ENCODE measurements at places on chromosomes 4 and X.

- DNase-seq: no peak
Observed at GRCh38 chrX:153816831-153817690, 13.3 kb downstream of the PDZD4 start.

GRCh38 chr4:55931043-55931442 is 17.7 kb upstream of the CEP135 start:
- no peak for DNase-seq

DNA sequence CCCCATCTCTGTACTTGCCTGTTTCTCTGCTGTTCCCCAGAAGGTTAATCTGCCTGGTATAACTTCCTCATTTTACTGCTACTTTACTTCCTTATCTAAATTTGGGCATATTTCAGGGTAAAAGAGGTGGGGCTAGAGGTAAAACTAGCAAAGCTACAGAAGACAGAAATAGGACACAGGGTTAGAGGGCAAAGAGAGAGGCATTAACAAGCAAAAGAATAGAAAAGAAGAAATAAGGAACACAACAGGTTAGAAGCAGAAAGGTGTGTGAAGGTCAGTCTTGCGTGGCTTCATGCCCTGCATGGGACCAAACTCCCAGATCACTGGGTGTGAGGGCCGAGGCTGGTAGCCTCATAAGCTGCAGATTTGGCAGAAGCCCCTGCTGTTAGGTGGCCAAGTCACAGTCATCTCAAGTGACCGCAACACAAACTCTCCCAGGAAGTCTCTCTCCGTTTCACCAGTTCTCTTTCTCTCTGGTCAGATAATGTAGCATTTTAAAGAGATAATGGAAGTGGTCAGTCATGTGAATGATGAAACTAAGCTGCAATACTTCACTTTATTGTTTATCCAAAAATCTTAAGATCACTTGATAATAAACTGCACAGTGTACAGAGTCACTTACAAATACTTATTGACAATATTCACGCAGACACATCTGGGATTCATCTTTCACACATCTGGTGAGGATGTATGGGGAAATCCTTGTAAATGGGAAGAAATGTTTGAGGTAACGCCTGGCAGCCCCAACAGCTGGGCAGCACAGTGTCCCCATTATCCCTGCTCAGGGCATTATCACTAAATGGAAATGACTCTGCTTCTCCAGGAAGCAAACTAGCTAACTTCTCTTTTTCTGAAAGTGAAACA is 16.4 kb downstream of the TMEM154 start:
- no peak for DNase-seq

GRCh38 chrX:67346667-67347066 is 197.2 kb upstream of the AR start:
- DNase-seq: no peak

DNA sequence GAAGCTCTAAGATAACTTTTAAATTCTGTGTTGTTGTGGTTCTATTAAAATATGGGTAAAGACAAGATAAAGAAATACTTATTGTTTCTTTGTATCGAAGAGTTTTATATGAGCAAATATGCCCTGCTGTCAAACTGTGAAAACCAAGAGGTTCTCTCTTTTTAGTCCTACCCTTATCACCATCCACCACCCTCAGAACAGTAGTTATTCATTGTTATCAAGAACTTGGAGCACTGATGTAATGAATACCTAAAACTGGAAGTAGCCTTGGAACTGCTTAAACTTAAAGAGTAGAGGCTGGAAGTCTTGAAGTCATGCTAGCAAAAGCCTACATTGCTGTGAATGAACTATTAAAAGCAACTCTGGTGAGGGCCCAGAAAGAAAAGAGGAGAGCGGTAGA is 9.2 kb downstream of the PIR start:
- DNase-seq: no peak
